ENCODE measurements at places on chromosomes 13 and 19.

DNA sequence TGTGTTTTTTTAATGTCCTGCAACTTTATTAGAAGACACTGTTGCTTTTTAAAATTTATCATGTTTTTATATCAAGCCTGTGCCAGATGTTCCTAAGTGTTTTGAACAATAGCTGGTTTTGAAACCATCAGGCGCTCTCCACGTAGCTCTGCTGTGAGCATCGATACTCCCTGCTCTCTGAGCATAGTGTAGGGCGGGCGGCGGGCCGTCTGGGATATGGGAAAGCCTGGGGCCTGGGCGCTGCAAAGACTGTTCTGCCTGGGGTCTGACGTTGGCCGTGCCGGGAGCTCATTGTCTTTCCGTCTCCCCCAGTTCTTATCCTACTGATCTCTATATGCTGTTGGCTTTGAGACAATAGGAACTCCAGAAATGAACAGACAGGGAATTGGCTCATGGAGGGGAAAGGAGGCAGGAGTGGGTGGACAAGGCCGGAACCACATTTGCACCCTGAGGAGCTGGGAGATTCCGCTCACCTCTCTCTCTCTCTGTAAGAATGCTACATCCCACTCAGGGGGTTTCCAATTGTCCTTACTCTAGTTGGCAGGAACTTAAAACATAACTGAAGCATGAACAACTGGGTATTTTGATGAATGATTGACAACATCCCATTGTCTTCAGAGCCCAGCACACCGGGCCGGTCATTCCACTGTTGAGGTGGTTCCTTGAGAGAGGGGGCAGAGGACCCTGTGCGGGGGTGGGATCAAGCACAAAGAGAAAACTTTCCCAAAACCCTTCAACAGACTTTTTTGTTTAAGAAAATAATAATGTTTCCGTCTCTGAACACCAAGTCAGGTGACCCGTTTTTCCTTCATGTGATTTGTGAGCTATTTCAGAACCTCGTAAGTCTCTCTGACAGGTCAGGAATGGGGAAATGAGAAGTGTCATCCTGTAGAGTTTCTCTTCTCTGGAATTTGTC is 64.7 kb downstream of the COL4A2 start:
- DNase-seq = no peak

DNA sequence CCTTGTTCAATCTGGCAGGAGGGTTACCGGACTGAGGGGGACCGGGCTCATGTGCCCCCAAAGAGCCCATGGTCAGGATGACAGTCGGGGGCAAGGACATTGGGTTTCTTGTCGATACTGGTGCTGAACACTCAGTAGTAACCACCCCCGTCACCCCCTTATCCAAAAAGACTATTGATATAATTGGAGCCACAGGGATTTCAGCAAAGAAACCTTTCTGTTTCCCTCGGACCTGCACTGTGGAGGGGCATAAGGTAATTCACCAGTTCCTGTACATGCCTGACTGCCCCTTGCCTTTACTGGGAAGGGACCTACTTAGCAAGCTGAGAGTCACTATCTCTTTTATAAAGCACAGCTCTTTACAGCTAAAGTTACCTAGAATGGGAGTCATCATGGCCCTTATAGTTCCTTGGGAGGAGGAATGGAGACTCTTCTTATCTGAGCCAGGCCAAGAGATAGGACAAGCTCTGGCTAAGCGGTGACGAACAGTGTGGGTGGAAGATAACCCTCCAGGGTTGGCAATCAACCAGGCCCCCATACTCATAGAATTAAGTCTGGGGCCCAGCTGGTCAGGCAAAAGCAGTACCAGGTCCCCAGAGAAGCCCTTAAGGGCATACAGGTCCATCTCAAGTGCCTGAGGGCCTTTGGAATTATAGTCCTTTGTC is 603.7 kb downstream of the UQCRFS1 start:
- DNase-seq = no peak

DNA sequence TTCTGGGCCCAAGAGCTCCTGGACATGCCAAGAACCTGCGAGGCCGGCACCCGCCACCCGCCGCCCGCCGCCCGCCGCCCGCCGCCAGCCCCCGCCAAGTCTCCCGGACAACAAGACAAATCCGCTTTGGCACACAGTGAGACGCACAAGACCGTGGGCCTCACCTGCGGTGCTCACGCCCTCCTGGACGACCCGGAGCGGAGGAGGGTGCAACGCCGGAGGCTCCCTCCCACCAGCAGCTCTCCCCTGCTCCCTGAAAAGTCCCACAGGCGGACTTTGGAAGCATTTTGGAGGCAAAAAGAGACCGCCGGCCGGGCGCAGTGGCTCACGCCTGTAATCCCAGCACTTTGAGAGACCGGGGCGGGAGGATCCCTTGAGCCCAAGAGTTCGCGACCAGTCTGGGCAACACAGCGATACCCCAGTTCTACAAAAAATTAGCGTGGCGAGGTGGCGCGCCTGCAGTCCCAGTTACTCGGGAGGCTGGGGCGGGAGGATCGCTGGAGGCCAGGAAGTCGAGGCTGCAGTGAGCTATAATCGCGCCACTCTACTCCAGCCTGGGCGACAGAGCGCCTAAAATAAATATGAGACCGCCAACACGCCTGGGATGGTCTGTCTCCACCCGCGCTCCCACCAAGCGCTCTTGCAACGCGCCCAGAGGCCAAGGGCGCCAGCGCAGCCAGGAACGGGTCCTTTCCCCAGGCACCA is 783 bp downstream of the RHPN2 start:
- no peak for DNase-seq

DNA sequence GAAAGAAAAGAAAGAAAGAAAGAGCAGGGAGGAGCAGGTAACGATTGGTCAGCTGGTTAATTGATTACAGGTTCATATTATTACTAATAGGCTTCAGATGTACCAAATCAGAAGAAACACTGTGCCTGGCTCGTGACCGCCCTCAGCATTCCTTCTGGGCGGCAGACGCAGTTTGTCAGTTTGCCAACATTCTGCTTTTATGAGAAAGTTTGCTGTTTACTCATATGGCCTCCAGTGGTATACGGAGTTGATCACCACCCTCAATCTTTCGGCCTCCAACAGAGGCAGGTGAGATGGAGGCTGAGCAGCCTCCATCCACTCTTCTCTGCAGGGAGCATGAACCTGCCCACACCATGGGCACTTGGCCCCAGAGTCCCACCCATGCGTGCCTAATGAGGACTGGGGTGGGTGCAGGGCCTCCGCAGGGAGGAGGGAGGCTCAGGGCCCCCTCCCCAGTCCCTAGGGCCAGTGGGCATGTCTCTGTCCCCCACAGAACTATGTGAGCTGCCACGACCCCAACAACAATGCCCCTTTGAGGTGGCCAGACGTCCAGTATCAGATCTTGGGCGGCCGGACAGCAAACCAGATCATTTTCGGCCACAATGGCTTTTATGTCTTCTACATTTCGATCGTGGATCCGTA is 8.8 kb downstream of the PRR22 start:
- DNase-seq = no peak

GRCh38 chr13:22793598-22794134 is 387.1 kb upstream of the SGCG start:
- no peak for DNase-seq

DNA sequence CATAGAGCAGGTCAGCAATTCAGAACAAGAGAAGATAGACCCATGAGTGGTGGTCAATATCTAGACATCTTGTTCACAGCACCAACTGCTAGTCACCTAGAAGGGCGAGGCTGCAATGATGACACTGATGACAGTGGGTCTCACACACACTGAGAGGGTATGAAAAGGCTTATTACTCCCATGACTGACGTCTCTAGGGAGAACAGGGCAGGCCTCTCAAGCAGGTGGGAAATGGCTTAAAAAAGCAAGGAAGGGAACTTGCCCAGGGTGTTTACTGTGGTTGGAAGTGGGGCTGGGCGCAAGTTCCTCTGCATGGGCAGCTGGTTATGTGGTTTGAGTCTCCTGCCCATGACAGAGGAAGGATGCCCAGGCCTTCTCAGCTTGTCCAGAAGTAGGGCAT is 33.8 kb downstream of the ZNF44 start:
- no peak for DNase-seq

DNA sequence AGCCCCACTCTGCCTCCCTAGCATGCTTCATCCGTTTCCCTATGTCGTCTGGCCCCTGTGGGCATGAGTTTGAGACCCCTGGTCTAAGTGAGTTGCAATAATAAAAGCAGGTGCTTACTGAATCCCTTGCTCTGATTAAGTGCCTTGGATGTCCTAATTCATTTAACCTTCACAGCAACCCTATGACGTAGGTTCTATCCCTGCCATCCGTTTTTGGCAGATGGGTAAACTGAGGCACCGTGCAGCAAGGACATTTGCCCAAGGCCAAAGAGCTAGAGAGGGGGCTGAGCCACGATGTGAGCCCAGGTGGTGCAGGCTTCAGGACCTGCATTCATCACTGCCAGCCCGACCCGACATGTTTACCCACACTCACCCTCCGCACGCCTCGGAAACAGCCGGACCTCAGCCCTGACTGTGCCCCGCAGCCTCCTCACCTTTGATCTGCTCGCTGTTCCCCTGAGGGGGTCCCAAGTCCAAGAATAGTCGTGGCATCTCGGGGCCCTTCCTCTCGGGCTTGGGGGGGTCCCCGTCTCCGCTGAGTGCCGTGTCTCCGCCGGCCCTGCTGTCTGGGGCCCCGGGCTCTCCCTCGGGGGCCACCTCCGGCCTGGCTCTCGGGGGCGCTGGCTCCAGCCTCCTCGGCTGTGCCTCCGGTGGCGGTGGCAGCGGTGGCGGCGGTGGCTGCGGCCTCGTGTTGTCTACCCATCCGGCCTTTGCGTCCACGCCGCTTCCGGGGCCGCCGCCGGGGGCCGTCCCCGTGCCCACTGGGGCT is 14.5 kb downstream of the LMTK3 start:
- no peak for DNase-seq

- no peak for DNase-seq
Observed at GRCh38 chr13:93959796-93960533, 519.5 kb downstream of the DCT start.

DNA sequence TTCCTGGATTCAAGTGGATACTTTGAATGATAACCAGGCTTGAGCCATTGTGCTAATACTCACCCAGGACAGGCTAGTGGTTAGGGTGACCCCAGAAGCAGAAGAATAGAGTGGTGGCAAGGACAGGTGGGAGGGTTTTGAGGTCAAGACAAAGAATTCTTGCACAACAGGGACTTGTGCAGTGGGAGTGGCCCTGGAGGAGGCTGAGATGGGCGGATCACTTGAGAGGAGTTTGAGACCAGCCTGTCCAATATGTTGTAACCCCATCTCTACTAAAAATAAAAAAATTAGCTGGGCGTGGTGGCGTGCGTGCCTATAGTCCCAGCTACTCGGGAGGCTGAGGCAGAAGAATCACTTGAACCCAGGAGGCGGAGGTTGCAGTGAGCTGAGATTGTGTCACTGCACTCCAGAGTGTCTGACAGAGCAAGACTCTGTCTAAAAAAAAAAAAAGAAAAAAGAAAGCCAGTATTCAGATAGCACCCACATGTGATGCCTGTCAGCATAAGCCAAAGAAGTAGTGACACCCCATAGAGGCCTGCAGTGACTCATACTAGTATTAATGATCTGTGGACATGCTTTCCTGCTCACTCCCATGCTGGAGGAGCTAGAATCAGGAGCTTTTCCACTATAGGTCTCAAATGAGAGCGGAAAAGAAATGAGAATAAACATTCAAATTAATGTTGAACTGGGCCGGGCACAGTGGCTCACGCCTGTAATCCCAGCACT is 78.7 kb downstream of the RNF17 start:
- DNase-seq = peak; percentile 15

GRCh38 chr19:5536337-5536894 is 31.3 kb downstream of the TINCR start:
- DNase-seq = no peak

- no peak for DNase-seq
Observed at GRCh38 chr19:40229484-40229883, 3.0 kb upstream of the CCNP start.

- DNase-seq = no peak
Observed at GRCh38 chr19:13002166-13002898, 7.1 kb downstream of the NFIX start.

- no peak for DNase-seq
Observed at GRCh38 chr13:70311191-70311590, 202.9 kb upstream of the KLHL1 start.

DNA sequence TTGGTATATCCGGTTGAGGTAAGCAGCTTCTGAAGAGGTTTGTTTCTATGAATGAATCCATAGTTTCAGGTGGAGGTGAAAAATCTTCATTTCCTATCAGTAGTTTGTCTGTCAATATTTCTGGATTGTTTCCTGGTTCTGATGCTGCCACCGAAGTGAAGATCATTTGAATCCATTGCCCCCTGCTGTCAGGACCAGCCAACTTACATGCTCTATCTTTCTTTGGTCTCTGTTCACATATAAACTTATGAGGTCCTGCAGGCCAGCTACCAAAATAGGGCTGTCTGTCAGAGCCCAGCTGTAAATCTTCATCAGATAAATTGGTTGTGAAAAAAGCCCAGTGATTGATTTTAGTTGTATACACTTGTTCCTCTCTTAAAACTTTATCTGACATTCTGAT is 15.2 kb upstream of the N4BP2L1 start:
- DNase-seq = peak; percentile 81

DNA sequence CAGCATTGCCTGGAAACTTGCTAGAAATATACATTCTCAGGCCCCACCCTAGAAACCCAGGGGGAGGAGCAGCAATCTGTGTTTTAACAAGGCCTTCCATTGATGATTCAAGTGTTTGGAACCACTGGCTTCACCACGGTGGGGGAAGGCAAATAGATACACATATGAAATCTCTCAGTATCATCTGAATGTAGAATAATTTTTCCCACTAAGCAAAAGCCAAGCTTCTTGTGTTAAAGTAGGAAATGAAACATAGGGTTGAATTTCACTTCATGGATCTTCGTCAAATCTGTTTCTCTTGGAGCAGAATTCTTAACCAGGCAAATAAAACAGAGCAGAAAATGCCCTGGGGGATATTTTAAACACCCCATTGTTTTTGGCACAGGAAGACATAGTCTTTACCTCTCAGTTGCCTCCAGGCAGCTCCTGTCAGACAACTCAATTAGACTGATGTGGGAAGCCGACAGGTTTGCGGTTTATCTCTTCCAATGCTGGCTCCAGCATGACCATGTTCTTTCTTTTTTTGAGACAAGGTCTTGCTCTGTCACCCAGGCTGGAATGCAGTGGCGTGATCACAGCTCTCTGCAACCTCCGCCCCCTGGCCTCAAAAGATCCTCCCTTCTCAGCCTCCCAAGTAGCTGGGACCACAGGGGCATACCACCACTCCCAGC is 213.0 kb downstream of the FOXO1 start:
- no peak for DNase-seq

- DNase-seq = no peak
Observed at GRCh38 chr13:47144782-47145181, 247.9 kb upstream of the HTR2A start.

DNA sequence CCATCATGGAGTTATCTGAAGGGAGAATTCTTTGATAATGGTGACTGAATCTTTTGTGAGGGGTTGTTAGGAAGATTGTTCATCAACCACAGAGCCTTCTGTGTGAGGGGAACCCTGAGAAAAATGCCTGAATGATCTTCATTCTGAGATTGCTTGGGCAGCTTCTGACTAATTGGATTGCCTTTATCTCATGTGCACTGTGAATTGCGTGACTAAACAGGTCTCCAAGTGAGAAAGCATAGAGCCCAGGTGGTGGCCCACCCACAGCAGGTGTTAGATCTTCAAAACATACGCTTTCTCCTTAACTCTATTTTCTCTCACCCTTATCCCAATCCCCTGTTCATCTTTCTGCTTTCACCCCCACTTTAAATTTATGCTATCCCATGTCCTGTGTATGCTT is 58.3 kb downstream of the DOCK9 start:
- DNase-seq = no peak
